Amniotic stem cell (primary cell): ENCODE measurements at places on chromosomes 2 and 18.

DNA sequence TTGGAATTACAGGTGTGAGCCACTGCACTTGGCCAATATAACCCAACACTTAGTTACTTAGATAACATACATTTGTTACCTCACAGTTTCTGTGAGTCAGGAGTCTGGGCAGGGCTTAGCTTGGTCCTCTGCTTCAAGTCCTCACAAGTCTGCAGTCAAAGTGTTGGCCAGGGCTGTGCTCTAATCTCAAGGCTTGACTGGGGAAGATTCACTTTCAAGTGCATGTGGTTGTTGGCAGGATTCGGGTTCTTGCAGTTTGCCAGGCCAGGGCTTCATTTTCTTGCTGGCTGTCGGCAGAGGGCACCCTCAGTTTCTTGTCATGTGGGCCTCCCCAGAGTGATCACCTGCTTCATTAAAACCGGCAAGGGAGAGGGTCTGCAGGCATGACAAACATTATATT, 103.7 kb downstream of the SLC4A3 start:
- DNase-seq: no peak

GRCh38 chr2:205066081-205066480, 520.8 kb downstream of the PARD3B start:
- no peak for DNase-seq

GRCh38 chr2:230124235-230124634, 55.5 kb upstream of the SLC16A14 start:
- no peak for DNase-seq

- no peak for DNase-seq
Measured at GRCh38 chr2:60867848-60868247, 13.5 kb upstream of the REL start.

DNA sequence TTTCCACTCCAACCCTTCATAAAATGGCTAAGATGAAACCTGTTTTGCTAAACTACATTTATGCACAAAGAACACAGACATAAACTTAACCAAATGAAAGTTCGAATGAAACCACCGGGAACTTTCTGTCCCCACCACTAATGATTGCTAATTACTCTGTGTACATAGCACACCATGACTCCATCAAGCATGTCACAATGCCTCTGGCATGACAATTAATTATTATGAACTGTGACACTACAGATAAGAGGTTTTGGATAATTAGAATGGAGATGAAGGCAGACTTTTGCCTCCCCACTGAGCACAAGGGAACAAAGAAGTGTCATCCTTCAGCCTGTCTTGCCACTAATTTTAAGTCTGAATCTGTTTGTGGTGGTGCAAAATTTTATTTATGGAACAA, 1.5 kb downstream of the DAPL1 start:
- no peak for DNase-seq

DNA sequence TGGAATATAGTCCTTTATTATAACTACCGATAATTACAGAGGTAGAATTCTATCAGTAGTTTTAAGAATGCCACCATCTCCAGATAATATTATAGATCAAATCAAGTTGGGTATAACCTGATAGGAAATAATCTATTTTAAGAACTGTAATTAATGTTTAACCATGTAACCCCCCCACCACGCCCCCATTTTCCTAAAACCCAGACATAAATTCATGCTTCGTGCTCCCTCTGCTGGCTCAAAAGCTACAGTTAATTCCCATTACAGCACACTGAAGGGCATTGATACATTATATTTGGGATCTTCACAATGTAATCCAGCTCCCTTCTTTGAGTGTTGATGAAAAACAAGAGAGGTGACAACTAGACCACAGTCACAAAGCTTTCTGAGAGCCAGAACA, 228.0 kb upstream of the SMAD7 start:
- no peak for DNase-seq

DNA sequence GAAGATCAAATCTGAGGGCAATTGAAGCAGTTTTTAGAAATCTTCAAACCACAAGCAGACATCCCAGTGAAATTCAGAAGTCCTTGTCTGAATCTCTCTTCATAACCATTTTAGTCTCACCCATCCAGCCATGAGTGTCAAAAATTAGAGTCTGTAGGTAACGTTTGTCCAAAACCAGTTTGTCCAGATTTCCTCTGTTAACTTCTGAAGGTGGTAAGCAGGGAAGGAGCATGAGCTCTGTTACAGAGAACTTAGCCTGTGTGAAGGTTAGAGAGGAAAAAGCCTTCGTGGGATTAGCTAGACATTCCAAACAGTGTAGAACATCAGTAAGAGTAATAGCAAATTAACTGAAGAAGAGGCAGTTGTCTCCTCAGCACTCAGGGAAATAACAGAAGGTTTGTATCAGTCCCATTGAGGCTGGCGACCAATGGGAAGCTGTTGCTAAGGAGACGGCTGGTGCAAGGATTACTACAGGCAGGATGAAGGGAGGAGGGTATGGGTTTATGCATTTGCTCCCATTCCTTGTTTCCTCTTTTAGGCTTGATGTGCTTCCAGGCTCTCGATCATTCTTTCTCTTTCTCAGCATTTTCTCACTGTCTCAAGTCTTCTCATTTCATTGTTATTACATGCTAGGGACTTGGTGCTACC, 8.7 kb upstream of the GPR155 start:
- no peak for DNase-seq

DNA sequence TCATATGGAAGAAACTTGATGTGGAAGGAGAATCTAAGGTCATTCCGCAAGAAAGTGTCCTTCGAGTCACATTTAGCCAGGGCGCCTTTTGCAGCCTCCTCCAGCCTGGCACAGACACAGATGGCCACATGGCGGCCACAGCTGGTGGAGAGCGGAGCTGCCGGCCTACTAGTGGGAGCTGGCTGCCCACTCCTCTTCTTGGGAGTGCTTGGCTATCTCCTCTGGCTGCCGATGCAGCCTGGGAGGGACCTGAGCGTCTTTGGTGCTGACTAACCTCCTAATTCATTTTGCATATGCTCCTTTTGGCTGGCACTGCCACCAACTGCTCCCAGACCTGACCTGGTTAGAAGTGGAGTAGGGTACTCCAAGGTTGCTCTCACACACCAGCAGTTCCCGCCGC, 199.3 kb upstream of the MYT1L start:
- no peak for DNase-seq

DNA sequence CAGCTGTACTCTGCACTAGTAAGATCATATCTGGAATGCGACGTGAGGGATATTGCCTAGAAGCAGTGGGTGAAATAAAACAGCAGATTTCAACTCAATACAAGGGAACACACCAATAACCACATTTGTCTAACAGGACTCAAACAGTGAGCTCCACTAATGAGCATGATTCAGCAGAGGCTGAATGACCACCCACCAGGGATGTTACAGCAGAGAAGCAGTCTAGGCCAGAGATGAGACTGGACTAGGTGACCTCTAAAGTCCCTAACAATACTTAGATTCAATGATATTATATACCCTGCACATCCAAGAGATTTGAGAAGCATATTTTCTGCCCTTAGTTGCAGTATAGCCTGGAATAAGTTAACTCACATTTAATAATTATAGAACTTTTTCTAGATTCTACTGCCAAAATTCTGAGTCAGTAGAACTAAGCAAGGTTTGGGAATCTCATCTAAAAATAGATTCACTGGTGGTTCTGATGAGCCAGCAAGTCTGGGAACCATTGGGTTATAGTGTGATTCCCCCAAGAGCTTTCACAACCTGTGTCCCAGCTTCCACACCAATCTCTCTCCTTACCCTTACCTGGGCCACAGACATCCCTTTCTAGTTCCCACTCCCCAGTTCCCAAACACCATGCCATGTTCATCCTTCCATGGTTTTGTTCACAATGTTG, 6.3 kb downstream of the THOC1 start:
- DNase-seq: no peak

DNA sequence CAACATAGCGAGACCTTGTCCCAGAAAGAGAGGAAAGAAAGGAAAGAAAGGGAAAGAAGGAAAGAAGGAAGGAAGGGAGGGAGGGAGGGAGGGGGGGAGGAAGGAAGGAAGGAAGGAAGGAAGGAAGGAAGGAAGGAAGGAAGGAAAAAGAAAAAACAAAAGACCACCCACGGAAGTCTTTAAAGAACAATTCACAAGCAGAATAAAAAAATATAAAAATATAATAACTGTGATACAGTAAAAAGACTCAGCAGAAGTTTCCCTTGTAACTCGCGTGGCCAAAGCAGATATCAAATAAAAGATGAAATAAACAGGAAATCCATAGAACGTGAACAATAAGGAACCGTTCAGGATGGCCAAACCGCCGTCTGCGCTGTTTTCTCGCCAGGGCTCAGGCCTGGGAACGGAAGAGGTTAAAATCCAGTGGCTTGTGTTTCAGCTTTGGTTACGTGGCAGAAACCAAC, 1.2 kb upstream of the SLC1A4 start:
- no peak for DNase-seq

DNA sequence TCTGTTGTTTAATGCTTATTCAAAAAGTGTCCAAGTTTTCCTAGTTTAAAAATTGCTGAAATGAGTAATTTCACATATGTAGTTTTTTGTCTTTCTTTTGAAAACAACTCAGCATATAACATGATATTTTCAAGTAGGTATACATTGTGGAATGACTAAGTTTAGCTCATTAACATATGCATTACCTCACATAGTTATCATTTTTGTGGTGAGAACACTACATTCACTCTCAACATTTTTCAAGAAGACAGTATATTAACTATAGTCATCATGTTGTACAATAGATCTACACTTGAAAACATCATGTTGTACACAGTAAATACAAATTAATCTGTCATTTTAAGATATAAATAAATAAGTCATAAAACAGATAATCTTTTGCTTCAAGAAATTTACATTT, 340.0 kb downstream of the CCDC85A start:
- DNase-seq: no peak

DNA sequence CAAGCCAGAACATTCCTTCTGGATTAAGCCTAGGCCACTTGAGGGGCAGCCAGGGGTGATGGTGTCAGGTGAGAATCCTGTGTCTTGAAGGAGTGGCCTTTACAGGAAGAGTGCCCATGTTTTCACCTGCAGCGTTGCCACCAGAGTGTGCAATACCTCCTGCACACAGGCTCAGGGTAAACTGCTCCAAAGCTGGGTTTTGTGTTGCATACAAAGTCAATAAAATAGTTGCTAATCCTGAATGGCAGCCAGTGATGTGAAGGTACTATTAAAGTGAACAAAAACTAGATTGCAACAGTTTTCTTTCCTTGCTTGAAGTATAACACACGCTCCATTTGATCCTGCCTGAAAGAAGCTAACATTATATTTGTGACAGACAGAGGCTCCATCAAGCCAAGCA, 64.4 kb upstream of the NRP2 start:
- DNase-seq: no peak

- no peak for DNase-seq
Measured at GRCh38 chr2:191728750-191729624, 51.1 kb downstream of the NABP1 start.

DNA sequence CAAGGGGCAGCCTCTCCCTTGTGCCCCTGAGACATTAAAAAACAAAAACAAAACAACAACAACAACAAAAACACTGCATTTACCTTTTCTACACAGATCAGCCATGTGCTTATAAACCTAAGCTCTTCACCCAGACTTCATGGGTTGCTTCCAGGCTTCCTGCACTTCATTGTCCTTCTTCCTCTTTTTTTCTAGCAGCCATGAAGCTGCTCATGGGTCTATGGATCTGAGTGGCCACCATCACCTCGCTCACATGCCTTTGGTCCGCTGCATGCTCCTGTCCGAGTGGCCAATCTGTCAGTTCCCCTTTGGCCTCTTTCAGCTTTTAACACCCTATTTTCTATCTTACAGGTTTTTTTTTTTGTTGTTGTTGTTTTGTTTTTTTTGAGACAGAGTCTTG, 9.0 kb upstream of the TET3 start:
- no peak for DNase-seq

DNA sequence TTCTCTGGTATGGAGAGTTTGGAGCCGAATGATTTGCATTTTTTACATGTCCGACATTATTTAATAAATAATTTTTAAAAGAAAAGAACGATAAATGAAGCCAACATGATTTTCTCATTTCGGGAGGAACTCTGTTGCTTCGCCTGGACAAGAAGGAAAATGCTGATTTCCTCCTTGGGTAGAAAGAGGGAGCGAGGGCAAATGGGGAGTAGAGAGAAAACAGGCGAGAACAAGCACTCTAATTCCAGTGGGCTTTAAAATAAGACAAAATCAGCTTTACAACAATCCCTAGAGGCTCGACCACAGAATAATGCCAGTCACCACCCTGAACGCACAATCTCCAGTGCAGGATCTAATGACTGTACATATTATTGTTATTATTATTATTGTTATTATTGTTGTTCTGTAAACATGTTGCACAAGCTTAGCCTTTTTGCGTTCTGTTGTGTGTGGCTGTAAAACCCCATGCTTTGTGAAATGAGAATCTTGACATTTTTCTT, 3.7 kb downstream of the DLX1 start:
- no peak for DNase-seq

DNA sequence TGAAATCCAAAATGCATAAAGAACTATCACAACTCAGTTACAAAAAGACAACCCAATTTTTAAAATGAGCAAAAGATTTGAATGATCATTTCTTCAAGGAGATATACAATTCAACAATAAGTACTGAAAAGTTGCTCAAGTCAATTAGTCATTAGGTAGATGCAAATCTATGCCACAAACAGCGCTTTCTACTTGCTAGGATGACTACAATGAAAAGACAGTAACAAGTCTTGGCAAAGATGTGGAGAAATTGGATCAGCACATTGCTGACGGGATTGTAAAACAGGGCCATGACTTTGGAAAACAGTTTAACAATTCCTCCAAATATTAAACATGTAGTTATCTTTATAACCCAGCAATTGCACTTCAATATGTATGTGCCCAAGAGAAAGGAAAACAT, 166.3 kb upstream of the MC4R start:
- no peak for DNase-seq

DNA sequence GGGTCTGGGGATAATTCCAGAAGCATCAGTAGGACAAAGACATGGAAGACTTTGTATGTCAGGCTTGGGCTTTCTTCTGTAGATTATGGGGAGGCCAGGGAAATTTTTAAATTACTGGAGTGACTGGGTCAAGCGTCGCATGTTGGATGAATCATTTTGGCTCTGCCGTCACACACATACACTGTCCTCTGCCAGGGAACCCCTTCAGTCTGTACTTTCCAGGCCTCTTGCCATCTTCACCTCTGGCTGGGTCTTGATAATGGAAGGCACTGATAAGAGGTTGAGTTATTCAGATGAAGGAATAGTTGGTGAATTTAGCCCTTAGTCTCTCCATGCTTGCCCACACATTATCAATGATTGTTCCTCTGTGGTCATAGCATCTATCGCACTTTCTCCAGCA, 895.1 kb upstream of the CELF4 start:
- no peak for DNase-seq
